ENCODE measurements at places on chromosomes 16 and 17.

GRCh38 chr17:73594025-73594424 is 50.2 kb downstream of the SDK2 start:
- H3K4me1 ChIP-seq = peaks cover 60% of the 10 kb centered on the region
- no peaks in the 10 kb centered on the region for H3K36me3 ChIP-seq
- no peaks in the 10 kb centered on the region for H3K27me3 ChIP-seq
- peak overlapping the region; percentile 40 for H3K27ac ChIP-seq
- no peak for DNase-seq

DNA sequence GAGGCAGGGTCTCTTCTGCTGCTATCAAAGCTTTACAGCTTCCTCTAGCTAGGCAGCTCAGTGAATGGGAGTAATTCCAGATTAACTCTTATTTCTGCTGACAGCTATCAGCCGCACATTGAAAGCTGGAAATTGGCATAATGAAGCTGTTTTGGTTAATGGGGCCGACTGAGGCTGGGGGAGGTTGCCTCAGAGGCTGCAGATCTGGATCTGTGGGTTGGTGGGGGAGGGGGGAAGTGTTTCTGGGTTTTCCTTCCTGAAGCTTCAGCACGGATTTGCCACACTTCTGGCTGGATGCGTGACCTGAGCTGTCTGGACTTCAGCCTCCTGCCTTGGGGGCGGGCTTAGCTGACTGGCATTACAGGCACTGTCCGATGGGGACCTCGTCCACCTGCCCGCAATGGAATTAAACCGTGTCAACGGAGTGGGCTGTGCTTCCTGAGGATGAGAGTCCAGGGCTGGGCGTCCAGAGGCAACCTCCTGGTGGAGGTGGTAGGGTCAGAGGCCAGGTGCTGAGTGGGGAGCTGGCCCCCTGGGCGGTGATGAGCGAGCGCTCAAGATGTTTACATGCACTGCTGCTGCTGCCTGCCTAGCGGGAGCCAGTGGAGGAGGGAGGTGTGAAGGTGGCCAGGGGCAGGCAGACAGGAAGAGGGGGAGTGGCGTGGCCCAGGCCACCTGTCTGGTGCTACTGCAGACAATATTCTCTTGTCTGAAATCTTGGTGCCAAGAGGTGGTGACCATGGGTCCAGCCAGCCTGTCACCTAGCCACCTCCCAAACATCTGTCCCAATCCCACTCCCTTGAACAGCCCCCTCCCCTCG is 6.7 kb upstream of the ABCC3 start:
- peaks cover 2% of the 10 kb centered on the region for H3K4me1 ChIP-seq
- no peak overlapping the region for H3K27ac ChIP-seq
- peak; percentile 16 for DNase-seq

GRCh38 chr16:86791287-86792035 is 213.1 kb downstream of the FOXL1 start:
- H3K4me1 ChIP-seq = no peaks in the 10 kb centered on the region
- no peaks in the 10 kb centered on the region for H3K36me3 ChIP-seq
- peaks cover 3% of the 10 kb centered on the region for H3K27me3 ChIP-seq
- DNase-seq = no peak
- no peak overlapping the region for H3K27ac ChIP-seq

DNA sequence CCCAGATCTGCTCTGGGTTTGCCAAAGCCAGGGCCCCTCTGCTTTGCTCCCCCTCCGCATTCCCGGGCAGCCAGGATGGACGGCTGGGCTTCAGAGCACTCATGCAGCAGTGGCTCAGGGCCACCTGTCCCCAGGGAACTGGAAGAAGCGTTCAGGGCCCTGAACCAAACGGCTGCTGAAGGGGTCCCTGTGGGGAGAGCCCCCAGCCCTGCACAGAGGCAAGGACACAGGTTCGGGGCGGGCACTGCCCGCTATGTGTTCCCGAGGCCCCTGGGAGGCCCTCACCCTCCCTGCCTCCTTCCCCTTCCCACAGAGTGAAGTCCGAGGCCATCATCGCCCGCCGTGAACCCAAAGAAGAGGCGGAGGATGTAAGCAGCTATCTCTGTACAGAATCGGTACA is 10.4 kb downstream of the NME3 start:
- H3K4me1 ChIP-seq = peaks cover 8% of the 10 kb centered on the region
- no peak overlapping the region for H3K27ac ChIP-seq
- no peak overlapping the region for H3K4me3 ChIP-seq

DNA sequence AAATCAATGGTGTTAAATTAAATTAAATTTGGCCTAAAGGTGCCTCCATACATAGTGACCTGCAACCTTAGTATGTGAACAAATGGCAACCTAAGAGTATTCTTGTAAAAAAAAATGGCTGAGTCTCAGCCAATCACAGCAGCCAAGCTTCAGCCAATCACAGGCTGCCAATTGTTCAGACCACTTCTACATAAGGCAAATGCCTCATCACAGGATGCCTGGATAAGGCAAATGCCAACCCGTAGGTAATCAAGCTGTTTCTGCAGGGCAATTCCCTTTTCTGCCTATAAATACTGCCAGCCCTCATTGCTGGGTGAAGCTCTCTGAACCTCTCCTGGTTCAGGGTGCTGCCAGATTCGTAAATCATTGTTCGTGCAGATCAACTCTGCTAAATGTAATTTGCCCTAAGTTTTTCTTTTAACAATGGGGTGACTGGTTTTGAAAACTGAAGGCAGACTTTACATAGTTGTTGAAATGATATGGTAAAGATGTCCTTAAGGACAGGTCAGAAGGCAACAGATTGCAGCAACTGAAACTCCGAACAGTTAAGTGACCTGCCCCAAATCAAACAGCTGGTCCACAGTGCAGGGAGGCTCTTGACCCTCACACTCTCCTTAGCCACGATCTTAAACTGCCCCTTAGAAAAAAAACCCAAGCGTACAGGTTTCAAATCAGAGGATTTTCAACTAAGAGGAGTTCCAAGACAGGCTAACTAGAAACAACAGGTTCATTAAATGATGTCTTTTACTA is 50.3 kb downstream of the N4BP1 start:
- peak; percentile 47 for DNase-seq
- H3K27ac ChIP-seq = peak overlapping the region; percentile 55
- H3K4me1 ChIP-seq = peaks cover 79% of the 10 kb centered on the region
- no peaks in the 10 kb centered on the region for H3K27me3 ChIP-seq
- no peak overlapping the region for H3K4me3 ChIP-seq
- peaks cover 42% of the 10 kb centered on the region for H3K36me3 ChIP-seq

DNA sequence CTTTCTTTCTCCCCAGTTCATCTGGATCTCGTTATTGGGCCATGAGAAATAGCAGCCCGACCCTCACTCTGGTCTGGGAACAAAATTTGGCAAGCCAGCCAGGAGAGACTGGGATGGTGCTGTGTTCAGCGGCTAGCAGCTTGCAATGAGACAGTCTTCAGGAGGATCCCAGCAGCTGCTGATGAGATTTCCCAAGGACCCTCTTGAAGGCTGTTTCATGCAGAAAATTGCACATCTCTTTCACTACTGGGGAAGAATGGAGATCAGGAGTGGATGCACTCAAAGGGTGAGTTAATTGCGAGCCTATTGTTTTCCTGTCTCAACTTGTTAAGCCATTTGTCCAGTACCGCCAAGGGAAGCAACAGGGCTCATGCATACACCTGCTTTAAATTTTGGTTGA is 5.5 kb upstream of the COIL start:
- H3K4me3 ChIP-seq = no peak overlapping the region
- no peaks in the 10 kb centered on the region for H3K27me3 ChIP-seq
- H3K27ac ChIP-seq = no peak overlapping the region
- no peaks in the 10 kb centered on the region for H3K4me1 ChIP-seq
